ENCODE measurements at places on chromosomes 7 and 10.

GRCh38 chr10:125375210-125375609 is 214.8 kb upstream of the CTBP2 start:
- DNase-seq = no peak

GRCh38 chr7:117791877-117792780 is 81.1 kb downstream of the CTTNBP2 start:
- DNase-seq = no peak

- no peak for DNase-seq
Observed at GRCh38 chr10:52488606-52489485, 174.8 kb downstream of the DKK1 start.

GRCh38 chr10:32621969-32622368 is 176.0 kb downstream of the CCDC7 start:
- DNase-seq = no peak

DNA sequence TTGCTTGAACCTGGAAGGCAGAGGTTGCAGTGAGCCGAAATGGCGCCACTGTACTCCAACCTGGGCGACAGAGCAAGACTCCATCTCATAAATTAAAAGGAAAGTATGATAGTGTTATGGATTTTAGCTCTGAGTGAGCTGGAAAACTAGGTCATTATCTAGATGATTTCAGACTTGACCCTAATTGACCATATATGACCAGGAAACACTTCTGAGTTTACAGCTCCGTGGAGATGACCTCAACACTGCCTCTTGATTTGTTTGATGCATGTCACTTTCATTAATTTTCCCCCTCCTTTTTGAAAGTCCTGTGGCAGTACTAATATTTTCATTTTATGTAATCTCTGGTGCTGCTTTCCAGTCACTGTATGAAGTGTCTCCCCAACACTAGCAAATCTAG is 7.8 kb upstream of the SEC61A2 start:
- DNase-seq = no peak

GRCh38 chr10:73655257-73655989 is 406 bp downstream of the SYNPO2L start:
- no peak for DNase-seq

GRCh38 chr7:158139499-158139898 is 448.1 kb downstream of the PTPRN2 start:
- DNase-seq = no peak

GRCh38 chr10:101972761-101973160 is 83.2 kb downstream of the ARMH3 start:
- no peak for DNase-seq

DNA sequence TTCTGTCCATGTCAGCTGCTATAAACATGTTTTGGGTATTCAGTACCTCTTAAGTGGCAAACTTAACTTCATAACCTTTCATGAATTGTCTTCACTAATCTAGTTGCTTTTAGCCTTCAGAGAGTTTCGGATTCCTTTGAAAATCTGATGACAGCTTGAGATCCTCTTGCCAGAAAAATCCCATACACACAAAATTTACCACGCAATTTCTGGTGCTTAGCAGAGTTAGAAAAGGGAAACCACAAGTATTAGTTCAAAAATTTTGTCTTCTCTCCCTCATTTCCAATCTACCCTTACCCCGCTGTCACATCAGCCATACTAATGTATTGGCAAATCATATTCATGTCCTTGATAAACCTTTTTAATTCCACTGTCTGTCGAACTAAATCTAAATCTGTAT is 72.7 kb upstream of the TMEM106B start:
- no peak for DNase-seq

DNA sequence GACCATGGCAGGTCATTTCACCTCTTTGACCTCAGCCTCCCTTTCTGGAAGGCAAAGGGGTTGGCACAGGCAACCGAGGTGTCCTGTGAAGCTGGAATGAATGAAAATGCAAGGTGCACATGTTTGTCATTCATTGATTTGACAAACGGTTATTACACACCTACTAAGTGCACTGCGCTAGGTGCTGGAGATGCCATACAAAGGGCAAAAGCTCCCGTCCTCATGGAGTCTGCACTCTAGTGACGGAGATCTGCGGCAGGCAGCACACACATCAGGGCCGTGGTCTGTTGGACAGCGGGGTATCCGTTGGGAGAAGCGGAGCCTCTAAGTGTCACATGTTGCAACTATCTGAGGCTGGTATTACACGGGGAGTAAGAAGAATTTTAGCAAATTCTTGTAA is 44.2 kb downstream of the PRF1 start:
- DNase-seq = no peak

- no peak for DNase-seq
Observed at GRCh38 chr7:36594445-36594844, 129.8 kb downstream of the AOAH start.

DNA sequence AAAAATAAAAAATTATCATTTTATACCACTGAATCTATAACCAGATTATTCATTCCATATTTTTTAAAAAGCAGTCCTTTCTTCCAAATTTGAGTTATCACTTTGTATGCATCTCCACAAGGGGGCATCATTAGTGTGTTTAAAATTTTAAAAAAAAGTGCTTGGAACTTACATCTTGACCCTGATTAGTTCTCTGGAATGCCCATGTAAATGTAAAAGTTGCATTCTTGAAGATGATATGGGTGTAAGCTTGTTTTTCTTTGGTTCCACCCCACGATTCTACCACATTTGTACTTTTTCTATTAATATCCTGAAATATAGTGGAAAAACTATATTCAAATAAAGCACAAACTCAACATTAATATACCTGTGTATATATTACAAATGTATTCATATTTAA is 144.9 kb downstream of the ELAPOR2 start:
- DNase-seq = no peak

Data from esophagus squamous epithelium (tissue), 5 donors.